Activated CD4-positive, alpha-beta T cell treated with anti-CD3 and anti-CD28 coated beads for 4 hours (primary cell): ENCODE measurements at places on chromosomes 4 and X.

- DNase-seq, result no peak
Observed at GRCh38 chr4:8188085-8188484, 11.0 kb upstream of the SH3TC1 start.

DNA sequence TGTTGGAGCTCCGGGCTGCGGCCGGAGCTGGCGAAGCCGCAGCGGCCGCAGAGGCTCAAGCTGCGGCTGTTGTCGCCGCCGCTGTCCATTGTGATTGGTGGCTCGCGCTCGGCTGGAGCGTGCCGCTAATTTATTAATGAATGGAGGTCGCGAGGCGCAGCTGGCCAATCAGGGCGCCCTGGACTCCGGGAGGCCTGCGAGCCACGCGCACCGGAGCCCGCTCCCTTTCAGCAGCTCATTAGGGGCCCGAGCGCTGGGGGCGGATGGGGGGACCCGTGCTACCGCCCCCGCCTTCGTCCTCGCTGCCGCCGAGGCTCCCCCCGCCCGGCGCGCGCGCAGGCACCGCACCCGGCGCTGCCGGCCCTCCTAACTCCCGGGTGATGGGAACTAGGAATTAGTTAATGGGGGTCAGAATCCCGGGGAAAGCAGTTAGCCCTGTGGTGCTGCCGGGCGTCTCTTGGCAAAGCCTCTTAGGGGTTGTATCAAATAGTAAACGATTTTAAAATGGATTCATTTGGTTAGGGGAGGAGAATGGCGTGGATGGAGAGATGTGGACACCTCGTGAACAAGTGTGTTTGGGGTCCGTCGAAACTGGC, 589 bp upstream of the NEUROG2 start:
- DNase-seq, result no peak

DNA sequence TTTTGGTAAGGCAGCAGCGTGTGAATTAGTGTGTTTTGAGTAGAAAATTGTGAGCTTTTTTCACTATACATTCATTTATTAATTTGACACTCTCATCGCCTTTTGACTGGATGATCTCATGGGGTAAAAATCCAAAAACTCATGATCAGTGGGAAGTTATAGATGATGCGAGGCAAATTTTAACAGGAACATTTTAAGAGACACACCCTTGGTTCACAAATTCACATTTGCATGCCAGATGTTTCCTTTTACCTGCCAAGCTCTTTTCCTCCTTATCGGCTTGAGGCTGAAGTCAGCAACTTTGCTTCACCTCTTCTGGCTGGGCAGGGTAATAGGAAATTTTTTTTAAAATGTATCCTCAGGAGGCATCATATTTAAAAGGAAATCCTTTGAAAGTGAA, 318.0 kb upstream of the HS3ST1 start:
- DNase-seq, result no peak

GRCh38 chrX:145213504-145213903, 33.8 kb upstream of the SPANXN1 start:
- no peak for DNase-seq

- DNase-seq, result no peak
Observed at GRCh38 chr4:177005674-177006230, 213.0 kb upstream of the VEGFC start.

GRCh38 chr4:122899682-122900081, 22.7 kb downstream of the NUDT6 start:
- DNase-seq, result no peak

GRCh38 chr4:126869967-126870366, 762.8 kb upstream of the INTU start:
- no peak for DNase-seq

DNA sequence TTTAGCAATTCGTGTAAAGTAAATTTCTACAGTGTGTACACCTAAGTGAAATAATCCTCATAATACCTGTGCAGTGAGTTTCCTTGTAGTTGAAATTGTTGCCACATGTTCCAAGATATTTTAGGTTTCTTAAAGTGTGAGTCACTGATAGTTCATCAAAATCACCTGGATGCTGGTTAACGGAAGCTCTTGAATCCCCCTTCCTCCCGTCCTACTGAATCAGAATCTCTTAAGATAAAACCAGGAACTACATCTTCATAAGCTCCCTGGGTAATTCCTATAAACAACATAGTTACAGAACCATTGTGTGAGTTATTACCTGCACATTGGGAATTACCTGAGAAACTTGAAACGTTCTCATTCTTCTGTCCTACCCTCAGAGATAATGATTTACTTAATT, 197.4 kb upstream of the HS3ST1 start:
- no peak for DNase-seq

DNA sequence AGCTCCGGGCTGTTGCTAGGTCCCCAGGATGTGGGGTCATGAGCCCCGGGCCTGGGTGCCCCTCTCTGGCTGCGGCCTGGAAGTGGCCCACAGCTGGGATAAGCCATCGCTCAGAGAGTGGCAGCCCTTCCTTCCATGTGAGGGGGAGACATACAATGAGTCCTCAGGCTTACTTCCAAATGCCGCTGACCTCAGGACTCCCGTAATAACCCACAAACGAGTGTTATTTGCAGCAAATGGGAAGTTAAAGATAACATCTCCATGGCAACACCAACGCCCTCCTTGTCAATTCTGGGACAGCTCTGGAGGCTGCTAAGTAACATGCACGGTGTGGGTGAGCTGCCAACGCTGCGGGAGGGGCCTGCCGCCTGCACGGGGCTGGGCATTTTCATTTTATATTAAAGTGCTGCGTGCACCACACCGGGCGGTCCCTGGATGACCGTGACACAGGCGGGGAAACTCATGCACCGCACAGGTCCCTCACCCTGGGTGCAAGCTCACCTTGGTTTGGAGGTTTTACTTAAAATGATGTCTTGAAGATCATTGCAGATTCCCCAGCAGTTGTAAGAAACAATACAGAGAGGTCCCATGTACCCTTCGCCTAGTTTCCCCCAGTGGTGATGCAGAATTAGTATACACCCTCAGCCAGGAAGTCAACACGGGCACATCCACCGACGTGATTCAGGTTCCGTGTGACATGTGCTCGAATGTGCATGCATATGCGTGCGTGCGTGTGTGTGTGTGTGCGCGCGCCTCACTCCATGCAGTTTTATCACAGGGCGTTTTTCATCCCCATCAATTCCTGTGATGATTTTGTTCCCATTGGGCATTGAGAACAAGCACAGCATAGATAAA, 79.4 kb downstream of the ABLIM2 start:
- DNase-seq, result no peak

DNA sequence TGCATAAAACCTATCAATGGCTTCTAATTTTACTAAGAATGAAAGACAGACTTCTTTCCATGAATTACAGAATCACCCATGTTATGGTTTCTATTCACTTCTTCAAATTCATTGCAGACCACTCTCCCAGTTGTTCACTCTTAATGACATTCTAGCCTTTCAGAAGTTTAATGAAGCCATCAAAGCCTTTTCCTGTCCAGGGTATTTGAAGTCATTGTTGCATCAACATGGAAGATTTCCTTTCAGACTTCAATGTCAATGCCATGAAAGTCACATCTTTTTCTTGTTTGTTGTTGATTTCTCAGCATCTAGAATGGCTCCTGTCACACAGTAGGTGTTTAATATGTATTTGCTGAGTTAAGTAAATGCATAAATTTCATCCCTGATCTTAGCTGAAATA, 48.1 kb upstream of the ARSJ start:
- no peak for DNase-seq

GRCh38 chrX:150007356-150007755, 69.1 kb upstream of the EOLA2 start:
- DNase-seq, result no peak

GRCh38 chrX:15376956-15377355, 7.3 kb downstream of the VEGFD start:
- no peak for DNase-seq

GRCh38 chr4:147629783-147630730, 12.9 kb downstream of the TMEM184C start:
- no peak for DNase-seq

GRCh38 chr4:86058621-86059020, 301.2 kb downstream of the MAPK10 start:
- no peak for DNase-seq

GRCh38 chr4:156781852-156782251, 189.7 kb downstream of the PDGFC start:
- DNase-seq, result no peak

DNA sequence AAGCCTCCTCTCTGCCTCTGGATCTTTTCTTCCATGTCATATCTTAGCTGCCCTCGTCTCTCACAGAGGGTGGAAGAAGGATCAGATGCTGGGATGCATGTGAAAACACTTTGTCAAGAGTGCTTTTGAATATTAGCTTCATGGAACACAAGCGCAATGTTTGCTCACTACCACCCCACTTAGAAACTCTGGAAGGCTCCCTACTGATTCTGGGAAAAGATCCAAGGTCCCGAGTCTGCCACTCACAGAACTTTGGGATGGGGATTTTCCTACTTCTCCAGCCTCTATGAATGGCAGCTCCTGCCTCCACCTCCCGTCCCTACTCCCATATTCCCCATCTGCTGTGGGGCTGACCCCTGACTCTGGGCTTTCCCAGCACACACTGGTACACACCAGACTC, 40.2 kb upstream of the CRMP1 start:
- DNase-seq, result no peak

DNA sequence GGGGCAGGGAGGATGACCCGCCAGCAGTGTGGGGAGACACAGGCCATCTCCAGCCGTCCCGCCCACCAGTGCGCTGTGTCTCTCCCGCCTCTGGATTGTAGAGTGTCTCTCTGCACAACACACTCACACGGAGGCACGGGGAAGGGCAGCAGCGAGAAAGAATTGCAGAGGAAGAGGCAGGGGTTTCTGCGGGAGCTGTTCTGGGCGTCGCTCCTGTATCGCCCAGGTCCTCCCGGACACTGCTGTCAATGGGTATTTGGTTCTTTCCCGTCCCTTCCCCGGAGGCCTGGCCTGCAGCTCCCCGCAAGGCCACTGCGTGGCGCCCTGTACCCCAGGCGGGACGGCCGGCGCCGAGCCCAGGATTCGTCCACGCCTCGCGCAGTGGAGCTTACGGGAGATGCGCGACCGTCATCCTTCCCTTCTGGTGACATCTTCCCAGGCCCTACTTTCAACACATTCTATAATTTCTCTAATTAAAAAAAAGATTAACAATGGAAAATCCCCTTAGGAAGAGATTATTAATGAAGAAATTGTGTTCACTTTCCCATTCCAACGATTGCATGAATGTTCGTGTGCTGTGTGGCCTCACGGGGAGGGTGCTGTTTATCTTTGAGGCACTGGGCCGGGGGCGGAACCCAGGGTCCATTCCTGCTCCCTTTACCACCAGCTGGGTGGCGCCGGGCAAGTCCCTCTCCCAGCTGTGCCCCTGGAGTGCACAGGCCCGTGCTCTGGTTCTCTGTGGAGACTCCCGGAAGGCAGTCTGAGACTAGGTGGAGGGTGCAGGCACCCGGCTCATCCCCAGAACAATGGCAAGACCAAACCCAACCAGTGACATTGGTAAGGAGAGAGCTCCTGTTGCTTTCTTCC, 95.7 kb downstream of the CPZ start:
- DNase-seq, result no peak

DNA sequence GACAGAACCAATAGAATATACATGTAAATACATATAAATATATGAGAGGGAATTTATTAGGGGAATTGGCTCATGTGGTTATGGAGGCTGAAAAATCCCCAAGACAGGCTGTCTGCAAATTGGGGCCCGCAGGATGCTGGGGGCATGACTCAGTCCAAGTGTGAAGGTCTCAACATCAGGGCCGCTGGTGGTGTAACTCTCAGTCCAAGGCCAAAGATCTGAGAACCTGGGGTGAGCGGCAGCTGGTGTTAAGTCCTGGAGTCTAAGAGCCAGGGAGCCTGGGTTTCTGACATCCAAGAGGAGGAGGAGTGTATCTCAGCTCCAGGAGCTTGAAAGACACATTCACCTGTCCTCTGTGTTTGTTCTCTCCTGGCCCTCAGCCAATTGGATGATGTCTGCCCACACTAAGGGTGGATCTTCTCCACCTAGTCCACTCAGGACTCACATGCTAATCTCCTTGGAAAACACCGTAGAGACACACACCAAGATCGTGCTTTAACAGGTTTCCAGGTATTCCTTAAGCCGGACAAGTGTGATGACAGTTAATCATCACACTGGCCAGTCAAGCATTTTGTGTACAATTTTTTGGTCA, 28.9 kb downstream of the TIGD2 start:
- no peak for DNase-seq

DNA sequence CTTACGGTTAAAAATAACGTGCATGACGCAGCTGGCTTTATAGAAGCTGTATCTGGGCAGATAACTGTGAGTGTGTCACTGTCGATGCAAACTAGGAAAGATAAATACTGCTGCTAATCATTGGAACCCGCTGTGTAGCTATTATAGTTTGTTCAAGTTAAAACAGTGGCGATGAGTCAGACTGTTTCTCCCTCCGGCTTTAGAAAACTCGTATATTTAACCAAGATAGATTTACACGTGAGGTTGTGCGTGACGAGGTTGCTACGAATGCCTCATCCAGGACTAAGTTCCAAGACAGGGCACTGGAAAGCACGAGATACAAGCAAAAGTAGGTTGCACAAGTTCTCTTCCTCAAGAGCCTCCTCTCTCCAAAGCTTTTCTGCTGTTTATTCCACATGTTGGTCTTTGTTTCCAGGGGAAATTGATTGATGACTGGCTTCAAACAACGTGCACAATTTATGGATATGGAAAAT, 270.7 kb downstream of the FBXW7 start:
- DNase-seq, result no peak

DNA sequence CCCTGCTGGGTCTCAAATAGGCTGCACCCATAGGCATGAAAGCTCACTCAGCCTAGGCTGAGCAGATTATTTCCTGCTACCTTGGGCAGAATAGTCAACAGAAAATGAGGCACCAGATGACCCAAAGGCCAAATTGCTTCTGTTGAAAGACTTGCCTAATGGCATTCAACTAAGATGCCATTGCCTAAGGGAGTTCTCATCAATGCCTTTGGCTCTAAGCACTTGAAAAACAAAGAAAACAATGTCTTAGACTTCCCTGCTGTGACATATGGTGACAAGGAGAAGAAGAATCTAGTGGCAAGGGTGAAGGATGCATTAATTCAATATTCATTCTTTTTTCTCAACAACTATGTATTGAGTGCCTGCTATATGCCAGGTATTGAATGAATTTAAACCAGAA, 25.7 kb upstream of the PCDH19 start:
- DNase-seq, result no peak

GRCh38 chrX:47145395-47146120, 537 bp downstream of the RBM10 start:
- no peak for DNase-seq

- no peak for DNase-seq
Observed at GRCh38 chr4:80846210-80846609, 184.3 kb upstream of the BMP3 start.

GRCh38 chr4:15374656-15375055, 53.2 kb upstream of the C1QTNF7 start:
- no peak for DNase-seq
